ENCODE measurements at places on chromosomes 12 and 14.

- no peak for DNase-seq
Measured at GRCh38 chr14:65141523-65141922, 39.2 kb upstream of the MAX start.

DNA sequence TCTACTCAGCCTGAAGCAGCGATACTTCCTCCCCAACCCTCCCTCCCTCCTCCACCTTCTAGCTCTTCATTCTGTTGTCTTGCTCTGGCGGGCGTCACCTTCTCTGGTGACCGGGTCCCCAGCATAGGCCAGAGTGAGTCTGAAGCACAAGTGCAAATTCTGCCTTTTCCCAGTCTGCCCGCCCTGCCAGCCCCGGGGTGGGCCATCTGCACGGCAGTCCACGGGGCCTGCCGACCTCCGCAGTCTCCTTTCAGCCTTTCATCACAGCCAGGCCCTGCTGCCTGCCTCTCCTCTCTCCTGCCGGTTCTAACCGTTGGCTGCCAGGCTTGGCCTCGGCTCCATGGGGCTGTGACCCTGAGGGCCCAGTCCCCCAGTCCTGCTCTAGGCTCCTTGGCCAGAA is 58.7 kb downstream of the TESC start:
- DNase-seq, result no peak

DNA sequence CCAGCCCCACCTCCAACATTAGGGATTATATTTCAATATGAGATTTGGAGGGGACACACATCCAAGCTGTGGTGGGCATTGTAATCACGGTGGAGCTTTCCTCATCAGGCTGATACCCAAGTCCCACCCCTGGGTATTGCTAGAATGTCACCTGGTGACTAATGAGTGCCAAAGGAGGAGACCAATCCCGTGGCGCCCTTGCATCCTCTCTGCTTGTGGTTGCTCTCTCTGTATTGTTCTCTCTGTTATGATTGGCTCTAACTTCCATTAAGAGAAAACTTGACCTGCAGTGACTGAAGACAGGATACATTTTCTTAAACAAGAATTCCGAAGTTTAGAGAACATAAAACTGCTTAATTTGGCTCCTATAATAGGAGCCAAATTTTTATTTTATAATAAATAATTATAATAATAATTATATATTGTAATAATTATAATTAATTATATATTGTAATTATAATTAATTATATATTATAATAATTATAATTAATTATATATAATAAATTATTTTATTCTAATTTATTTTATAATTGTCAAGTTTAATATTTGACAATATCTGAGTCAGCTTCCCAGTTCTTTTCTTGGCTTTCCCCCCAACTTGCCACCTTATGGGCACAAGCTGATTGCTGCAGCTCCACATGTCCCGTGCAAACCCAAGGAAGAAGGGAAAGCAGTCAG is 420.1 kb downstream of the DIO2 start:
- DNase-seq, result no peak

DNA sequence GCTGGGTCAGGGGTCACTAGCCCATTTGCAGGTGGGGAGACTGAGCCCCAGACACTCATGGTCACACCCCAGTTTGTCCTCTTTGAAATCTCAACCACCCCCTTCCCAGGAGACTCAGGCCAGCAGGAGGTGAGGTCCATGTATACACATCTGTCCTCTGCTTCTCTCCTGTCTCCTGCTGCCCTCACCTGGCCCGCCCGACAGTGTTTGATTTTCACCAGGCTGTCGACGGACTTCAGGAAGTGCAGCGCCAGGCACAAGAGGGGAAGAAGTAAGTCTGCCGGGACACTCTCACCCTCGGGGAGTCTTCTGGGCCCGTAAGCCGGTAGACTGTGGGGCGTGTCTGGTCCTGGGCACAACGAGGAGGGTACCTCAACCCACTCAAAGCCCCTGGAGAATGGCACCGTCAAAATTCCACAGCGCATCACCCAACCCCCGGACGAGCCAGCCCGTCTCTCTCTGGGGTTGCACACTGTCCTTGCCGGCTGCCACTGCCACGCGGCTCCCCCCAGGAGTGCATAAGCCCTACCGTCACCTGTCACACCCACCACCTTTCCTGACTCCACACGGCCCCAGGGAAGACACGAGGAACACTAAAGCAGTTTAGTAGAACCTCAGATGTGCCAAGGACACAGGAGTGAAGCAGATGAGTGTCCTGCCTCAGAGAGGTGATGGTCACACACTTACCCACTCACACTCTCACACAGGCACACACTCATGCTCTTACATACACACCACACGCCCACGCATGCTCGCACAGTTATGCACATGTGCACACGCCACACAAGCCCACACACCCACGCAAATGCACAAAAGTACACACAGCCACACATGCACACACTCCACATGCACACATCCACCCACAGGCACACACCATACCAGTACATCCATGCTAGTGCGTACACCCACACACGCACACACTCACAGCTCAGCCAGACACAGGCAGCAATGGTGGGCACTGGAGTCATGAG is 13.1 kb upstream of the SIVA1 start:
- no peak for DNase-seq

GRCh38 chr12:39887856-39888255 is 218.0 kb downstream of the SLC2A13 start:
- DNase-seq, result no peak

GRCh38 chr12:121996050-121996944 is 25.4 kb upstream of the BCL7A start:
- no peak for DNase-seq

DNA sequence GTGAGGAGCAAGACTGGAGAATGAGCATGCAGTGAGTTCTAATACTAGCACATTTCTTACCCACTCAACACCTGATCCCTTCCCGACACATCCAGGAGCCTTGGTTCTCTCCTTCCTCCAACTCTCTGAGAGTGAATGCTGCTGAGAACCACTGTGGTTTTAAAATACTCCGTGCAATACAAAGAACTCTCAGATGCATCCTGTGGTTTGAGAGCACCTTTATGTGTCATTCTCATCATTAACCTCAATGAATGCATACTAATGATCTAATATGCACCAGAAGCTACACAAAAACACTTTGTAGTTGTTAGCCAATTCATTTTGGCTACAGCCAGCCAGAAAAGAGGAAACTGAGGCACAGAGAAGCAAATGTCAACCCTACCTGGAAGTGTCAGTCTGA is 87.6 kb downstream of the GALNT8 start:
- DNase-seq, result no peak

DNA sequence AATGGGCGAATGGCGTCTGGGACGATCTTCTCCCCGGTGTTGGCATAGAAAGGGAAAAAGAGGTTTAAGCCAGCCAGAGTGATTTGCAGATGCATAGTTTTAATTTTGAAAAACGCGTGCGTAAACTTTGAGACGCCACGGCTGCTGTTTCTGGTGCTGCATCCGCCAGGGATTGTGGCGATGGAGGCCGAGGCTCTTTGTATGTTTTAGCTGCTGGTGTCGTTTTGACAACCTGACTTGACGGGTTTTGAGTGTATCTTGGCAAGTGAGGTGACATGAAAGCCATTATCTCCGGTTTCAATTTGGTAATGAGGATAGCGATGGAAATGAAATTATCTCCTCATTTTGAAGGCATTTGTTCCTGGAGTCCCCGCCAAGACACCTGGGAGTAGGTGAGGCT is 1.6 kb downstream of the PTGDR start:
- no peak for DNase-seq

- no peak for DNase-seq
Measured at GRCh38 chr14:72027061-72027460, 94.8 kb downstream of the RGS6 start.

DNA sequence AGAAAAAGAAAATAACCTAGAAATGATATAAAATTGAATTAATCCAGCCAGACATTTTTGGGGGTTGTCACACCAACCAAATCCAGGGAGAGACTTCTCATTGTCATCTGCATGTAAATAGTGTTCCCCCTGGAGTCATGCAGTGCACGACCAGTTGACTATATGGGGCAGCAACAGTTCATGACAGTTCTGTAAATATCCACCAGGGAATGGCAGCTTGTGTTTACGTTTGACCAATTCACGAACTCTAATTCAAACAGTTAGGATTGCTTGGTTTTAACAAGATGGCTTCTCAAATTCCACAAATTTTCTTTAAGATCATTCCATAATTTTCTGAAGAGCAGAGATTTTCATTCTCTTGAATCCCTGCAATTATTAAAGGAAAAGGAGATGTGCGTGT is 43.4 kb upstream of the DUSP6 start:
- DNase-seq, result no peak

DNA sequence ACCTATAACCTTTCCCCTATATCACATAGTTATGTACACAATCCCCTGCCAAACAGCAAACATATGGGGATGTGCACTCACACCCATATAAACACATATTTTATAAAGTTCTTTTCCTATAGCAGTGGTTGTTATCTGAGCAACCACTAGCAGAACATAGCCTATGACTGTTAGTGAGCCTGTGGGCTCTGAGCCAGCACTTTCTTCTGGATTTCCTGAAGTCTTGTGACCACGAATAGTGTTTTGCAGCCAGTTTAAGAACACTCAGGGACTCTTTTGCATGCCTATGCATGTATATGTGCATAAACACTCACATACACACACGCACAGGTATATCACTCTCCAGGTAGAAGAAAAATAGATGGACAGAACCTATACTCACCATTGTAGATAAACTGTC is 17.1 kb downstream of the TESPA1 start:
- DNase-seq, result no peak

- no peak for DNase-seq
Measured at GRCh38 chr12:112115259-112116045, 6.9 kb upstream of the NAA25 start.

- no peak for DNase-seq
Measured at GRCh38 chr12:112149596-112149995, 24.2 kb downstream of the TRAFD1 start.

DNA sequence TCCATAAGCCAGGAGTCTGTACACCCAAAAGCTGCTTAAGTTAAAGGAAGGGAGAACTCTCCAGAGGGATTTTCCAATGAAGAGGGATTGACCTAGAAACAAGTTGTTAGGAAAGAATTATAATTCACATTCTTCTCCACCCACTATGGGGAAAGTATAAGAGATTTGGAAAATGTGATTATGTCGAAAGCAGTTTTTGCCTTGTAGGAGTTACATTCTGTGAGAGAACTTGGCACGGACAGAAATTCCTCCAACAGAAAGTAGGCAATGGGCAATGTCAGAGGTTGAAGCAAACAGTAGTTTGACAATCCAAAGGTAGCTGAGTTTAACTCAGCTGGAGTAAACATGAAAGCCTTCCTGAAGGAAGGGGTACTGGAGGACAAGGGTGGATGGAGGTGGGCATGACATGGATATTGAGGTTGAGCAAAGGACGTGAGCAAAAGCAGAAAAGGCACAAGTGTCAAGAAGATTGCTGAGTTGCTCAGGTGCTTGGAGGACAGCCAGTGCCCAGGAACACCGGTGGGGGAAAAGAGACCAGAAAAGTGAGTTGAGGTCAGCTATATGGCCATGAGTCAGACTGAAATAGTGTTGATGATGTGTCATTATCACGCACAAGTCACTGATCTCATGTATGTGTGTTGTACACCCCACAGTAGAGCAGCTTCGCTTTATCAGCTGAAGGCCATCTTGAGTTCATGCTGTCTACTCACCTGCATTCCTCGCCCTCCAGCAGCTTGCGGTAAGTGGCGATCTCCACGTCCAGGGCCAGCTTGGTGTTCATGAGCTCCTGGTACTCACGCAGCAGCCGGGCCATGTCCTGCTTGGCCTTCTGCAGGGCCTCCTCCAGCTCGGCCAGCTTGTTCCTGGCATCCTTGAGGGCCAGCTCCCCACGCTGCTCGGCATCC is 4.0 kb downstream of the KRT5 start:
- DNase-seq, result no peak

DNA sequence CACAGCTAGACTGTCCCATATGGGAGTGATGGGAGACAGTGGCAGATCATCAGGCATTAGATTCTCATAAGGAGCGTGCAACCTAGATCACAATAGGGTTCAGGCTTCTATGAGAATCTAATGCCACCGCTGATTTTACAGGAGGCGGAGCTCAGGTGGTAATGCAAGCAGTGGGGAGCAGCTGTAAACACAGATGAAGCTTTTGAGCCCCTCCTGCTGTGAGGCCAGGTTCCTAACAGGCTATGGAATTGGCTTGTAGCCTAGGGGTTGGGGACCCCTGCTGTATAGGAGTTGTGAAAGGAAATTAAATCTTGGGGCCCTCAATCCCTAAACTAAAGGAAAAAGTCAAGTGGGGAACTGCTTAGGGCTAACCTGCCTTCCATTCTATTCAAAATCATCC is 29.6 kb downstream of the ADIPOR2 start:
- no peak for DNase-seq

DNA sequence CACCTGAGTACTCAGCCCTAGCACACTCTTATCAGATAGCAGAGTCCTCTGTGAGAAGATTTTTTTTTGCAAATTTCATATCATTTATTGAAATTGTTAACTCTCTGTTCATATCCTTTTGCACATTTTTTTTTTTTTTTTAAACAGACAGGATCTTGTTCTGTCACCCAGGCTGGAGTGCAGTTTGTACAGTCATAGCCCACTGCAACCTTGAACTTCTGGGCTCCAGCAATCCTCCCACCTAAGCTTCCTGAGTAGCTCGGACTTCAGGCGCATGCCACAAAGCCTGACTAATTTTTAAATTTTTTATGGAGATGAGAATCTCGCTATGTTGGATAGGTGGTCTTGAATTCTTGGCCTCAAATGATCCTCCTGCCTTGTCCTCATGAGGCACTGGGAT is 4.3 kb downstream of the PARP2 start:
- DNase-seq, result no peak

- no peak for DNase-seq
Measured at GRCh38 chr14:33709283-33709682, 241.6 kb downstream of the EGLN3 start.

DNA sequence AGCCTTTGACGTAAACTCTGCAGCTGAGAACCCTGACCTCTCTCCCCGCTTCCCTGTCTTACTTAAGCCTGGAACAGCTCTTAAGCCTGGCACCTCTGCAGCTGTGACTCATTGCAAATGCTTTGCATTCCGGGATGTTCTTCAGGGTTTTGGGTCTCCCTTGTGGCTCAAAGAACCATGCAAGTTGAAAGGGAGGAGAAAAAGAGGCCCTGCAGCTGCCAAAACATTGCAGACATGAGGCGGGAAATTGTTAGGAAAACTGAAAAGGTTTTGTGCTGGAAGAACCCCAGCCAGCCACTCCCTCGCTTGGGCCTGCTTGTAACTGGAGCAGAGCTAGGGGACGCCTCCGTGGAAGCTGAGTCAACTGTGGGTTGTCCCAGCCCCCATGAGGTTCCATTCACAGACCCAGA is 60.2 kb upstream of the FERMT2 start:
- no peak for DNase-seq

- no peak for DNase-seq
Measured at GRCh38 chr14:56891226-56891625, 80.9 kb upstream of the OTX2 start.

- DNase-seq, result no peak
Measured at GRCh38 chr14:31243860-31244259, 36.3 kb upstream of the HECTD1 start.

DNA sequence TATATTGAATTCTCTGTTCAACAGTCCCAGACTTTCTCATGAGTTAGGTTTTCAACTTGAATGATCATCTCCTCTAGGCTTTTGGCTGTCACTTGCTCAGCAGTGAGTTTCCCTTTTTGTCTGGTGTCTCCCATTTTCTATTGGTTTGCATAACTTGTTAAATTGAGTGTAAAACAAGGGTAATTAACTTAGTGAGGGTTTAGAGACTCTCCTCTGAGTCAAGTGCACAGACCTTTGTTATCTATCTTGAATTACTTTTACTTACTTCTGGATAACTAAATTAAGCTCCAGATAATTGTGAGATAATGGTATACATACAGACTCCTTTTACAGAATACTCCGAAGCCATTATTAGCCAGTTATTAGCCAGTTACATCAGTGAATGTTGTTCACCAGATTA is 22.0 kb downstream of the MLXIP start:
- DNase-seq, result no peak
